ENCODE measurements at places on chromosomes 2 and 18. TPM values are rescaled to one million over a fixed set of nuclear protein-coding genes. Genes with fewer than 3 reads are reported as not detected.
A peak's percentile ranks its signal among the peaks of the same experiment; 100 is the strongest.

CNRIP1 gene
- 28.5 TPM for total RNA-seq

DNA sequence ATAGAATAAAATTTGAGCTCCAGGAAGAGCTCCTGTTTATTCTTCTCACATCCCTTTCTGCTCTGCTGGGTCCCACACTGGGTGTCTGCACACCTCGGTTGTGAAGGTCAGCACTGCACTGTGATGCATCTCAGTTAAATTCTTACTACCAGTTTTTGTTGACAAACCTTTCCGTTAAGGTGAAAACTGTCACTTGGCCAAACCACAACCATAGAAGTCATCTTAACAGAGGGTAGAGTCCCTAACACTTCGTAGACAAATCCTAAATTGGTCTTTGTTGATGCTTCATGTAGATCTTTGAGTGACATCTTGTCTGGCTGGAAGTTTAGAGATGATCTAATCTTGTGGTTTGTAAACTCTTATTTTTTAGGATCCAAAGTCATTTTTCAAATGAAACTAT is 167.4 kb upstream of the MAP3K20 start:
- DNase-seq: no peak

STEAP3 gene
- total RNA-seq: 7.6 TPM

- no peak for DNase-seq
These were observed 57.1 kb upstream of the OTOF start for GRCh38 chr2:26534865-26535662.

REG1B gene
- not detected for total RNA-seq

GRCh38 chr2:240392948-240393830 is 42.3 kb upstream of the GPC1 start:
- DNase-seq: no peak

DNA sequence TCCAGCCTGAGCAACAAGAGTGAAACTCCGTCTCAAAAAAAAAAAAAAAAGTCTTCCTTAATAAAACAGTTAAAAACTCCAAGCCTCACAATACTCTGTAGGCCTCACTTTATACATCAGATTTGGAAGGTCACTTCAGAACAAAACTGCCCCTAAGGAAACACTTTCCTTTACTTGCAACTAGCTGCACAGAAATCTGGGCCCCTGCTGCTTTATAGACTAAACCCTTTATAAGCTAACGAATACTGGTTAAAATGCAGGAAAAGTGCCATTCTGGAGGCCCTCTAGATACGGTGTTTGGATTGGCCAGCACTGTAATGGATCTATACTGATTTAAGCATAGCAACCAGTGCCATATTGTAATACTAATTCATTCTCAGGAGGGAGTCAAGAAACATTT is 1.5 kb downstream of the ABHD1 start:
- no peak for DNase-seq

ALPP gene
- not detected for total RNA-seq

GRCh38 chr2:52510432-52510831 is 1257.2 kb upstream of the CHAC2 start:
- DNase-seq: peak; percentile 16

DNA sequence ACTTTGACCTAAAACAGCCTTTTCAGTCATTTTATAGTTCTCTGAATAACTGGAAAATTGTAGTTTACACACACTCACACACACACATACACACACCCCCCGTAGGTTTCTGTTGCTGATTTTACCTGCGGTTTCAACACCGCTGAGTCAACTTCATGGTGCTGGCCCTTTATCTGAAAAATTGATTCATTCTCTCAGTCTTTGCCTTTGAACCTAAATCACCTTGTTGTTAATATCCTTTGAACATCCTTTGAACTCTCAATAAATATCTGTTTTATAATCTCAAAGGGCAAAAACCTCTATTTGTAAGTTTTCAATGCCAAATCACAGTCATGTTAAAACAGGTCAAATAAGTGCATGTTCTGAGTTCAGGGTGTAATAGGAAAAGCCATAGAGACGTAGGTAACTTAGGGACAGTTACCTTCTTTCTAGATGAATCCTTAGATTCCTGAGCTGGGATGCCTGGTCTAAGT is 109.0 kb upstream of the BZW1 start:
- no peak for DNase-seq

DNA sequence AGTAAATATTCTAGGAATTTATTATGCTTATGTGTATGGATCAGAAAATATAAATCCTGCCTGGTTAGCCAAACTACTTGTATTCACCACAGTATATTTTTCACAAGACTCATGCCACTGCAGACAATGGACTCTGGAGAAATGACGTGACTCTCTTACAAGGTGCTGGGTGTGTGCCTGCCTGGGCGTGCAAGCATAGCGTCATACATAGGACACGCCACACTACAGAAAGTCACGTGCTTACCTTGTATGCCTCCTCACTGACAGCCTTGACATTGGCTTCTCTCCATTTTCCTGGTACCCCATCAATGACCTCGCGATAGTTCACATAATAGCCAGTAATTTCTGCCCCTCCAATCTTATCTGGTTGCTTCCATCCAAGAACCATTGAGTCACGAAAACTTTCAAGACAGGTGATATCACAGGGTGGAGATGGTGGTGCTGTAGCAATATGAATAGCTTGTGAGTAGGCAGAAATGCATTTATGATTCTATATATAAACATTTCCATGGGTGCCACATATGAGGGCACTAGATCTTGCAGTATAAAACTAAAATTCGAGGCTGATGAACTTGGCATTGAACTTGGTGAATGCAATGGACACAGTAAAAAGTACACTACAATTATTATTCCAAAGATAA is 93.2 kb downstream of the MYOM1 start:
- no peak for DNase-seq

GRCh38 chr2:88191722-88192042 is 21.5 kb downstream of the THNSL2 start:
- no peak for DNase-seq

SERPINB4 gene
- total RNA-seq: not detected

MALL gene
- total RNA-seq: not detected

CGREF1 gene
- total RNA-seq: 29.1 TPM

DNA sequence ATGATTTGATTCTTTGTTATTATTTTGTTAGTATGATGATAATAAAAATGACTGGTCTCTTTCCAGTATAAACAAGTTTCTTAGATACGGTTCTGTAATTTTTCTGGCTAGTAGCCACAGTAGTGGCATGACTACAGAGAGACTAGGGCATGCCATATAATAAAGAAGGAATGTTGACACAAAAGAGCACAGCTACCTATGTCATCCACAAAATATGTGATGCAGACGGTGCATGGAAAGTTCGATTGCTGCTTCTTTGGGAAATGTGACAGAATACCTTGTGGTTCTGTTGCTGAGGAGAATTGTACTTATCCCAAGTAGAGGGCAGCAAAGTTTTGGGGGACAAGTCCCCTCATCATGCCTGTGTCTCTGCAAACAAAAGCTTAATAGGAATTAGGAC is 26.1 kb upstream of the SETBP1 start:
- peak; percentile 32 for DNase-seq

ADCY3 gene
- 6.7 TPM for total RNA-seq

DNA sequence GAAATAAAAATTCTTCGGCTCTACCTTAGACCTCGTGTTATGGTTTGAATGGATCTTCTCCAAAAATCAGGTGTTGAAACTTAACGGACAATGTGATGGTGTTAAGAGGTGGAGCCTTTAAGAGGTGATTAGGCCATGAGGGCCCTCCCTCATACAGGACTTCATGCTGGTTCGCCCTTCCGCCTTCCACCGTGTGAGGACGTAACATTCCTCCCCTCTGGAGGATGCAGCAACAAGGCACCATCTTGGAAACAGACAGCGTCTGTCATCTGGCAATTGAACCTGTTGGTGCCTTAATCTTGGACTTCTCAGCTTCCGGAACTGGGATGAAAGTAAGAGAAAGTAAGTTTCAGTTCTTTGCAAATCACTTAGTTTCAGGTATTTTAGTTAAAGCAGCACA is 126.3 kb upstream of the SPRED2 start:
- no peak for DNase-seq

GRCh38 chr2:207711750-207712530 is 500 bp downstream of the CCNYL1 start:
- DNase-seq: peak; percentile 54

All from MG63 (cell line).